ENCODE measurements at places on chromosomes 5 and 9.

GRCh38 chr5:93054424-93055163, 526.4 kb downstream of the NR2F1-AS1 start:
- no peak for DNase-seq

GRCh38 chr9:75997206-75997605, 106.7 kb downstream of the PCSK5 start:
- no peak for DNase-seq

GRCh38 chr5:154238776-154239481, 48.4 kb downstream of the GALNT10 start:
- DNase-seq = no peak

- DNase-seq = no peak
Measured at GRCh38 chr5:95347506-95348120, 43.6 kb upstream of the FAM81B start.

GRCh38 chr5:1937590-1937989, 54.9 kb upstream of the IRX4 start:
- no peak for DNase-seq

GRCh38 chr9:14526504-14526903, 166.7 kb downstream of the ZDHHC21 start:
- DNase-seq = no peak

GRCh38 chr5:116626272-116626723, 51.7 kb upstream of the SEMA6A start:
- DNase-seq = peak; percentile 70

DNA sequence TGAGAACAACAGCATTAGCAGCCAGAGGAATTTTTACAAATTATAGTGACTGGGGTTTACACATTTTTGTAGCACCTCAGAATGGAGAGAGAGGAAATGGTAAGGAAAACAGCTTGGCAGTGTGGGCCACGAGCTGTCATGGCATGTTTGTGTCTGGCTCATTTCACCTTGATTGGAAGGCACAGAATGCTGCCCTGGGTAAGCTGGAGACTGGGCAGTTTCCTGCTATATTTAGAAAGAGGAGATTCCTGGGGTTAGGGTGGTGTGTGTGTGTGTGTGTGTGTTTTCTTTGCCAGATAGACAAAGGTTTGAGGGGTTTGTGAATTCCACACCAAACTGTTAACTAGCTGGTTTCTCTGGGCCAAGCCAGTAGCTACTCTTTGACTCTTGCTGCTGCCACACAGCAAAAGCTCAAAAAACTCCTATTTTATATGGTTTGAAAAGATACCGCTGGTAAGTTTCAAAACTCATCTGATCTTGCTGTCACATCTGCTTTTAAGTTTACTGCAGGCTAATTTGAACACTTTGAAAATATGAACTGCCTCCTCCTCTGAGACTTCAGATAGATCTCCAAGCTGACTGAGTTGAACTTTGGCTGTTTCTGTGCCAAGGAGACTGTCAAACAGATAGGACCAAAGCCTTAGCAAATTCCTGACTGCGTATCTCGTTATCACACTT, 9.1 kb downstream of the ARHGAP26 start:
- DNase-seq = no peak

DNA sequence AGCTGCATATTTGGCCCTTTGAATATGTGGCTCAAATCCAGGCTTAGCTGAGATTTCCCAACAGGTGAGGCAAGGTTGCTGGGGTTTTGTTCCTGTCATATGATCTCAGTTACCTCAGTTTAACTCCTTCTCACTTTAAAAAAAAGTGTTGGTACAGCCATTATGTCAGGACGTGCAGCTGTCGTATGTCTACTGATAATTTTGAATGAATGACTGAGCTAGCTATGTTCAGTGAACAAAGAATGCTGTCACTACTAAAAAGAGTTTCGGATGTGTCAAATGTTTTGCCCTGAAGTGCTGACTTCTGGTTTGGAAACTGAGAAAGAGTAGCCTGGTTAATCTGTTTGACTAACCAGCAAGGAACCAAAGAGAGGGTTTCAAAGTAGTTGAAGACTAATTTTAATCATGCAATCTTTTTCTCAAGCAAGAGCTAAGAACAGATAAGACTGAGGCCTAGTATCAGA, 106.3 kb upstream of the NR3C1 start:
- DNase-seq = no peak
